ENCODE measurements at places on chromosomes 12 and 14.
A peak's percentile ranks its signal among the peaks of the same experiment; 100 is the strongest.

- no peak for DNase-seq
Measured at GRCh38 chr14:69572030-69572840, 2.4 kb downstream of the CCDC177 start.

DNA sequence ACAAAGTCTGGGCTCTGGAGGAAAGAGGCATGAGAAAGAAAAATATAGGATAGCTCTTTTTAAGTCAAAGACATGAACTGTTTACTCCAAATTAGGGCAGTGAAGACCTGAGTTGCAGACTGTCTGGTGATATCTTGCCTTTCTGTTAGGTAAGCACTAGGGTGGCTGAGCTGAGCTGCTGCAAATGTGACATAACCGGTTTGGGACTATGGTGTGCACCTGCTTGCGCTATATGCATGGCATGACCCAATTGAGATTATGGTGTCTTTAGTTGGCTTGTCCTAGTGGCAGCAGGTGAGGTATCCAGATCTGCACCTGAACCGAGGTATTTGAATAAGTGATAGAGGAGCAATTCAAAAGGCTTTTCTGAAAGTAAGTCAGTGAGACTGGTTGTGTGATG lies 345.6 kb downstream of the APAF1 start:
- DNase-seq, result no peak

DNA sequence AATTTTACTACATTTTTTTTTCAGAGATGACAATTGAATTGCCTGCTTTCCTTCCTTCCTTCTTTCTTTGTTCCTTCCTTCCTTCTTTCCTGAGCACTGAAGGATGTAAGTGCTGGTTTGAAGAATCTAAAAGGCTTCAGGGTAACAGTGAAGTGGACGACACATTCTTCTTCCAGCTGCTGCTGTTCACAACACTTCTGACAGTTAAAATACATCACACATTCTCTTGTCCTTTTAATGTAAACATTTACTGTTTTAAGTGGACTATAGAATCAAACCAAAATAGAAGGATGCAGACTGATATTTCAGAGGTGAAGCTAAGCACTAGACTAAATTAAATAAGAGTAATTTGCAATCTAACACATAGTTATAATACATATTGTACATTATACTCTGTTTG lies 151.5 kb downstream of the MSRB3 start:
- no peak for DNase-seq

GRCh38 chr12:14993537-14994266 lies 20.9 kb downstream of the PDE6H start:
- peak; percentile 32 for DNase-seq

DNA sequence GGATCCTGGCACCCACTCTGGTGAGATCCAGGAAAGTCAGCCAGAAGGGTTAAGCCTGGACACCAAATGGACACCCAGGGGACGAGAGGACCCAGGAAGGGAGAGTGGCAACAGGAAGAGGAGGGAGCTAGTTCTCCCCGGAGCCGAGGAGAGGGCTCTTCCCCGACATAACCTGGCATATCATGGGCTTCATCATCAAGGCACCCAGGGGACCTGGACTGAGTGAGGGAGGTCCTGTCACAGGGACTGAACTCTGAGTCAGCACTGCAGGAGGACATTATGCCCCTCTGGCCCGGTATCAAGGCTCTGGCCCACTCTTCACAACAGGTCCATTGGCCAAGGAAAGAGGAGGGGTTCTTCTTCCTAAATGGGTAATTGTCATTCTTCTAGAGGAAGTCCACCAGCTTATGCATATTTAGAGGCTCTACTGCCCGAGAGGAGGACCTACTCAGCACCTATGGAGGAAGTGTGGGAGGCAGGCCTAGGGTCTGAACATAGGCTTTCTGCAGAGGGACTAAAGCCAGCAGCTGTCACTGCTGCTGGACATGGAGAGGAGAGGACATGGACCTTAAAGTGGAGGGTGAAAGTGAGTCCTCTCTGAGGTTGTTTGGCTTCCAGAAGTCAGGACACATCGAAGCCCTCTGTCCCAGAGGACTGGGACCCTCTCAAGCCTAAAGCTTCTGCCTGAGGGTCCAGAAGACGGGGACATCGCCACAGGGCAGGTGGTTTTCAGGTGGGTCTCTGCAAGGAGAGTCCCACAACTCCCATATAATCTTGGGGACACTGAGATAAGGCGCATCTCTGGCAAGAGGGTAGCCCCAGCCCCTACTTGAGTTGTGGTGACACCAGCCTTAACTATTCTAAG lies 18.6 kb downstream of the ISCA2 start:
- no peak for DNase-seq

DNA sequence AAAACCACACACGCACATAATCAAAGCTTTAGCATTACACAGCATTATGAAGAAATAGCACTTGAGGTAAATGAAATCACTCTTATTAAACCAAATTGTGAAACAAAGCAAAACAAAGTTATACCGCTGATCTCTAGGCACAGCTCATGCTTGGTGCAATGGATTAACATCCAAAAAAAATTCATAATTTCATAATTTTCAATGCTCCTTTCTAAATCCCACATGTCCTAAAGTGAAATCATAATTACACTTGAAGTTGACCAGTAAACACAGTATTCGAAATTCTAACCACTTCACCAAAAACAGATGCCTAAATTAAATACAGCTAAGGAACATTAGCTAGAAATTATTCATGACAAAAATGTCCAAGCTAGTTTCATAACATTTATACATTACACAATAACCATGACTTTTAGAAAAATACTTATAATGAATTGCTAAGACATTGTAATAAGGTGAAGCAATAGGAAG lies 1.5 kb downstream of the MLH3 start:
- peak; percentile 91 for DNase-seq

GRCh38 chr12:114404926-114405518 lies 922 bp downstream of the TBX5 start:
- no peak for DNase-seq

DNA sequence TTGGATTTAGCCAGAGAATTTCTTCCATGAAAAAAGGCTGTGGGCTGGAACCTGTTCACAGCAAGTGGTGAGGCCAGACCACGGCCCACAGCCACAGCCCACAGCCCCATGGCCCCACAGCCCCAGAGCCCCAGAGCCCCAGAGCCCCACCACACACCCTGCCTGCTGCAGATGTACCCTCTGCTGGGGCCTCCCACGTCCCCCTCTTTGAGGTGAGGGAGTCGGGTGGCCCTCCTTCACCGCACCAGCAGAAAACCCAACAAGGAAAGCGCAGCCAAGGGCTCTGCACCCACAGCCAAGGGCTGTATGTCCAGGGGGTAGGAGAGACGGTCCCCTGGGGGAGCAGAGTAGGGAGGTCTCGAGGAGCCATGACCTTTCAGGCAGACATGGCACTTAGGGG lies 327.5 kb upstream of the DIO3 start:
- DNase-seq, result no peak

GRCh38 chr12:64494998-64495729 lies 43.2 kb downstream of the TBK1 start:
- no peak for DNase-seq

DNA sequence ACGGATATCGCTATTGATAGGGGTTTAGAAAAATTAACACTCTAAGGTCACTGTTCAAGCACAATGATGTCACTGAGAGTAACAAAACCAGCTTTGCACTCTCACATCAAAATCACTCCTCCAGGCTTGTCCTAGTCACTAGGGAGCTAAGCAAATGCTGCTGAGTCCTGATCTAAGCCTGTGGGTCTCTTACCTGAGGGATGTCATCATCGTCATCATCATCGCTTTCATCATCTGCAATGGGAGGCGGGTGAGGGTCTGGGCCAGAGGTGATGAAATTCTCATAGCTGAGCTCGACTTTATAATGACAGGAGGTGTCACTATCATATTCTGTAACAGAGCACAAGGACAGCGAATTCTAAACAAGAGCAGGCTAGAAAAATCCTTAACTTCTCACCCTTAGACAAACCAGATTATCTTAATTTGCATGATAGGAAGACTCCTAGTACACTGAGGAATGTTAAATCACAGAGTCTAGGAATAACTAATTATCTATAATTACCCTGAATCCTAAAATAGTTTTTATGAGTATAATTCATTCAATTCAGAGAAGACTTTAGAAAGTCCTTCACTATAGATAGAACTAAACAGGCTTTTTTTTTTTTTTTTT lies 83.0 kb downstream of the TRAFD1 start:
- DNase-seq, result no peak

- DNase-seq, result peak; percentile 45
Measured at GRCh38 chr12:110743571-110744093, 941 bp upstream of the PPP1CC start.

- DNase-seq, result no peak
Measured at GRCh38 chr14:45970621-45971020, 681.0 kb downstream of the RPL10L start.

GRCh38 chr12:4956054-4956453 lies 46.3 kb downstream of the KCNA1 start:
- peak; percentile 84 for DNase-seq

DNA sequence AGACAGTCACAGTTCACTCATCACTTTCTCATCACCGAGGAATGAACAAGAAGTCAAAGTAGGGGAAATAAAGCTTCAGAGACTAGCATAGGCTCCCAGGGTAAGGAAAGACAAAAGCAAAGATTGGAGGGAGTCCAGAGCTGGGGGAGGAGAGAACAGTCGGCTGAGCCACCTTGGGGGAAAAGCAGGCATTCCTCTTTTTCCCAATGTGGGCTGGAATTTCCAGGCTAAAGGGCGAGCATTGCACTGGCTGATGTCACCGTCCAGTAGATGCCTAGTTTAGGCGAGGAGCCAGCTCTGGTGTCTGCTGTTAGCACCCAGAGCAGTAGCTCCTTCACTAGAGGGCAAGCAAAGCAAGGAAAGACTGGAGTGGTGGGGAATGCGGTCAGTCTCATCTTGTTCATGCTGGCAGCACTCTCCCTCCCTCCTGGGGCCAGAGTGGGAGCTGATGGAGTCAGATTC lies 8.5 kb upstream of the KRT75 start:
- peak; percentile 16 for DNase-seq

GRCh38 chr14:34619471-34619870 lies 10.5 kb downstream of the SNX6 start:
- DNase-seq, result no peak

- DNase-seq, result no peak
Measured at GRCh38 chr12:54359762-54360351, 4.4 kb downstream of the GPR84 start.

DNA sequence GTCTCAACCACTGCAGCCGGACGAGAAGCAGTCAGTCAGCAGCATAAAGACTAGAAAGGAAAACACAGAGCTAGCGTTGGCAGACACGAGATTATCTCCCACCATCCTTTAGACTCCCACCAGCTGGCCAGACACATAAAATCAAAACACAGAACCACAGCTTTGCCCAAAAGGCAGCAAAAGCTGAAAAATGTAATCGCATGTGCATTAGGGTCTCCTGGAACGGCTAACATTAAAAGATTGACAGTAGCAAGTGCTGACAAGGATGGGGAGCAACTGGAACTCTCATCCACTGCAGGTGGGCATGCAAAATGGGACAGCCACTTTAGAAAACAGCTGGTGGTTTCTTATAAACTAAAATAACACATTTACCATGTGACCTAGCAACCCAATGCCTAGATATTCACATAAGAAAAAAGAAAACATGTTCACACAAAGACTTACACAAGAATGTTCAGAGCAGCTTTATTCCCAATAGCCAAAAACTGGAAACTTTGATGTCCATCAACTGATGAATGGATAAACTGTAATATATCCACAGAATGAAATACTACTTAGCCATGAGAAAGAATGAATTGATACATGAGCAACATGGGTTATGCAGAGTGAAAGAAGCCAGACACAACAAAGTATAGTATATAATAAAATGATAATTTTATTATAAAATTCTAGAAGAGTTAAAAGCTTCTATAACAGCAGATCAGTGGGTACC lies 37.7 kb downstream of the NCOR2 start:
- no peak for DNase-seq

- no peak for DNase-seq
Measured at GRCh38 chr14:98131406-98131805, 1140.6 kb downstream of the BCL11B start.

DNA sequence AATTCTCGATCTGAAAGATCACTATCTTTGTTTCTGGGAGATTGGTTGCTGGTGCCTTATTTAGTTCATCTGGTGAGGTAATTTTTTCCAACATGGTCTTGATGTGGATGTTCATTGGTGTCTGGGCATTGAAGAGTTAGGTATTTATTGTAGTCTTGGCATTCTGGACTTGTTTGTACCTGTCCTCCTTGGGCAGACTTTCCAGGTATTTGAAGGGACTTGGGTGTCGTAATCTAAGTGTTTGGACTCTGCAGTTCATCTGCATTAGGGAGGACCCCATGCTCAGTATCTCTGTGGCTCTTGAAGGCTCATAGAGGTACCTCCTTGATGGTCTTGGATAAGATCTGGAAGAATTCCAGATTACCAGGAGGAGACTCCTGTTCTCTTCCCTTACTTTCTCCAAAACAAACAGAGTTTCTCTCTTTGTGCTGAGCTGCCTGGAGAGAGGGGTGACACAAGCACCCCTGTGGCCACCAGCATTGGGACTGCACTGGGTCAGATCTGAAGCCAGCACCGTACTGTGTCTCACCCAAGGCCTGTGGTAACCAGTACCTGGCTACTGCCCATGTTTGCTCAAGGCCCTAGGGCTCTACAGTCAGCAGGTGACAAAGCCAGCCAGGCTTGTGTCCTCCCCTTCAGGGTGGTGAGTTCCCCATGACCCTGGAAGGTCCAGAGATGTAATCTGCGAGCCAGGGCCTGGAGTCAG lies 5.3 kb downstream of the A2ML1 start:
- DNase-seq, result no peak

- DNase-seq, result no peak
Measured at GRCh38 chr12:11158885-11159444, 12.0 kb upstream of the SMIM10L1 start.

DNA sequence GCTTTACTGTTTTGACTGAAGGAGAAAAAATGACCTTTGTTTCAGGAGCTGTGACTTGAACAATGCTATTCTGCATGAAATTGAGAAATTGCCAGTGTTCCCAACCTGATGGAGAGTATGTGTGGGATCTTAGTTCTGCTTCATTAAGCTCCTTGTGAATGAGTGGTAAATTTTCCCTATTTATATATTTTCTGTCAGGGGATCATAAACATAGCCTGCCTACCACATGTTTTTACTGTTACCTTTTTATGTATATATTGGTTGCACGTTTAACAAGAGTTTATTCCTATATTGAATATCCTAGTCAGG lies 271.7 kb downstream of the PDZRN4 start:
- no peak for DNase-seq

- no peak for DNase-seq
Measured at GRCh38 chr12:11663130-11663529, 13.7 kb downstream of the ETV6 start.

DNA sequence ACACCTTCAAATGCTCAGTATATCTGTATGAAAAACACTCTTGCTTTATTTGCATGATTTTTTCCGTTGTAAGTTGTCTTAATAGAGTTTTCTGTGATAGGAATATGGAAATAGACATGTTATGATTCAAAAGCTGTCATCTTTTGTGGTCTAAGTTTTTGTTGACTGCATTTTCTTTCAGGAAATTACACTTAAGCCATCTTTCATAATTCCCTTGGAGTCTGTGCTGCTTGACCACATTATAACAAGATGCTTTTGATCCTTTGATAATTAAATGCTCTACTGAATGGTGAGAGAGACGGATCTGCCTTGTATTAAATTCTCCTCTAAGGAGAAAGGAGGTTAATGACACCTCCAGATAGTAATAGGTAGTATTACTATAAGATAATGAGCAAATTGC lies 272.8 kb upstream of the DAAM1 start:
- DNase-seq, result no peak
